ENCODE measurements at places on chromosomes 2 and 18. TPM values are rescaled to one million over a fixed set of nuclear protein-coding genes. Genes with fewer than 3 reads are reported as not detected.
A peak's percentile ranks its signal among the peaks of the same experiment; 100 is the strongest.

Gene CXCR1
- total RNA-seq = not detected

Gene CERKL
- total RNA-seq = 0.11 TPM

Gene SERPINB10
- 1.7 TPM for total RNA-seq

Gene SLC19A3
- not detected for total RNA-seq

Gene FAM237A
- not detected for total RNA-seq

Gene CIAO1
- 86.9 TPM for total RNA-seq

Gene SLC9A2
- 0.03 TPM for total RNA-seq

Gene CD302
- total RNA-seq = 16.4 TPM

Gene SMYD1
- total RNA-seq = not detected

Gene ITGB6
- total RNA-seq = not detected

GRCh38 chr18:39449566-39449965, 1884.0 kb upstream of the CELF4 start:
- DNase-seq = no peak

DNA sequence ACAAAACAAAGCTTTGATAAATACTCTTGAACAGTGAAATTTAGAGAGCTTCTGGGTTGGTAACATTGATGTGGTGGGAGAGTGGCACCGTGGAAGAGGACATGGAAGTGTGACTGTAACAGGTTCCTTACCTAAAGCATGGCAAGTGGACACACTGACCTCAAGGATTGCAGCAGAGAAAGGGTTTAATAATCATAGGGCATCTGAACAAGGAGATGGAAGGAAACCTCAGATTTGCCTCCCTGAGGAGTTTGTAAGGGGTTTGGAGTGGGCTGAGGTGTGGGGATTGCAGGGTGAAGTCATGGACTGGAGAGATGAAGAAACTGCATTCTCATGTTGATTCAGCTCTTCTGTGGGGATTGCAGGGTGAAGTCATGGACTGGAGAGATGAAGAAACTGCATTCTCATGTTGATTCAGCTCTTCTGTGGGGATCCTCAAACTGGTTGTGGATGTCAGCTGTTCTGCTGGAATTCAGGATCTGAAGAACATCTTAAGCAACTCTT, 83.8 kb upstream of the TLK1 start:
- DNase-seq = no peak

- no peak for DNase-seq
Measured at GRCh38 chr2:38430597-38431207, 53.6 kb upstream of the ATL2 start.

- DNase-seq = no peak
Measured at GRCh38 chr2:172093416-172094293, 8.3 kb downstream of the DLX1 start.

- DNase-seq = no peak
Measured at GRCh38 chr2:39375917-39376316, 61.2 kb downstream of the MAP4K3 start.

GRCh38 chr2:193935114-193935513, 1721.9 kb upstream of the SLC39A10 start:
- no peak for DNase-seq

- no peak for DNase-seq
Measured at GRCh38 chr18:41579185-41579584, 375.8 kb upstream of the PIK3C3 start.

GRCh38 chr2:210263841-210264240, 38.6 kb upstream of the ACADL start:
- no peak for DNase-seq

GRCh38 chr2:119922699-119923098, 90.2 kb upstream of the EPB41L5 start:
- no peak for DNase-seq

DNA sequence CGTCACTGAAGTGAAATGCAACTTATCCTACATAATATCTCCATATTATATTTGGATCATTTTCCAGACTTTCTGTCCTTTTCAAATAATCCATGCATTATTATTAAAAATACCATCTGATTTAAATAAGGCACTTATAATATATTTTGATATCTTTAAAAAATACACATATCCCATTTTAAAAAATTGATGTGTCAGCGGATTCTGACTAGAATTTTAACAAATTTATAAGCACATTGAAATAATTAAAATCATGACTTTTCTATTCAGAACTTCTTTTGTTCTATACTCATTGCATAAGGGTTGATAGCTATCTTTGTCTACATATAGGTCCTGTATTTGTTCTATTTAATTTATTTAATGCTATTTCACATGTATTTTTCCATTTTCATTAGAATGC, 199.0 kb upstream of the DSEL start:
- no peak for DNase-seq

- DNase-seq = no peak
Measured at GRCh38 chr18:12086249-12086648, 7.4 kb upstream of the ANKRD62 start.

DNA sequence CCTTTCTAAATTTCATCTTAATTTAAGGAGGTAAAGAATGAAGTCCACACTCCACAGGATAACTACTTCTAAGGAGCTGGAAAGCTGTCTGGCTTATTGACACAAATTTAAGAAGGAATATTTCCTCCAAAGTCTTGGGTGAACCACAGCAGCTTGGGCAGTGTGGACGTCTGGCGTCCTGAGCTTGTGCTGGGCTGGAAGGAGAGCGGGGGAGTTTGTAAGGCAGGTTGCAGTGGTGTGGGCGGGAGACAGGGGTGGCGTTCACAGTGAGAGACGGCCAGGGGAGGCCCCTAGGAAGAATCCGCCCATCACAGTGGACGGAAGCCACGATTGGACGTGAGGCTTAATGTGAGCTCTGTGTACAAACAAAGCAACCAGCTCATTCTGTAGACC, 25.7 kb downstream of the ADI1 start:
- DNase-seq = no peak

DNA sequence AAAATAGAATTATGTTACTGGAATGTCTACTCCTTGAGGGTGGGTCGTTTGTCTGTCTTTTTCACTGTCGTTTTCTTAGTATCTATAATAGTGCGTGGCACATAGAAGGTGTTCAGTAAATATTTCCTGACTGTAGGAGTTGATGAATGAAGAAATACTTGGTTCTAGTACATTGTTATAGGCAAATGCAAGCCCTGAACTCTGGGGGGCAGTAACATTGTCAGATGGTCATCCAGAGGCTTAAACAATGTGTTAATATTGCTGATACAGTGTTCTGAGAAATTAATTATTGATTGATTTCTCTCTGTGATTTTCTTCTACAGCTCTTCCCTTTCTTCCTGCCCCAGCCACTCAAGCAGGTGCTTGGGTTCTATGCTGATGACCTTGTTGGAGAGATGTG, 24.4 kb upstream of the THOC1 start:
- no peak for DNase-seq

DNA sequence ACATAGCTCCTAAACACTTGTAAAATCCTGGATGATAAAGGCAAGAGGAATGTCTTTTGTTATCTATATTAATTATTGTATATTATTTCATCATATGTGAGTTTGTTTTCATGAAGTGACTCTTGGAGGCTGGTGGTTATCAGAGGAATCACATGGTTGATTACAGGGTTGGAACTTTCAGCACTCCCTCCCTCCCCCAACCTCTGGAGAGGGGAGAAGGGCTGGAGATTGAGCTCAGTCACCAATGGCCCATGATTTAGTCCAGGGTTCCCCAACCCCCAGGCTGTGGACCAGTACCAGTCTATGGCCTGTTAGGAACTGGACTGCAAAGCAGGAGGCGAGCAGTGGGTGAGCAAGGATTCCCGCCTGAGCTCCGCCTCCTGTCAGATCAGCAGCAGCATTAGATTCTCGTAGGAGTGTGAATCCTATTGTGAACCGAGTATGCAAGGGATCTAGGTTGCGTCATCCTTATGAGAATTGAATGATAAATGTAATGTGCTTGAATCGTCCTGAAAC, 37.7 kb downstream of the FBXO48 start:
- DNase-seq = no peak

DNA sequence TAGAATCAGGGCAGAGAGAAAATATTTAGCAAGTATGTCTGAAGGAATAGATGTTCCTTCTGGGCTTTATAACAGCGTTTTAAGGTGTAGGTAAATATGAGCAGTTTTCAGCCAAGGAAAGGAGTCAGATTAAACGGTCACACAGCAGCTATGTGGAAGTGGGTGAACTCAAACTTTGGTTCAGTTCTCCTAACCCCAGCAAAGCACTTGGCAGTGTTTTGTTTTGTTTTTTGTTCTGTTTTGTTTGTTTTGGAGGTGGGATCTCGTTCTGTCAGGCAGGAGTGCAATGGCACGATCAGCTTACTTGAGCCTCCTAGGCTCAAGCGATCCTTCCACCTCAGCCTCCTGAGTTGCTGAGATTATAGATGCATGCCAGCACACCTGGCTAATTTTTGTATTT, 24.6 kb downstream of the TANC1 start:
- DNase-seq = no peak

GRCh38 chr18:58128381-58129374, 84.7 kb downstream of the NEDD4L start:
- no peak for DNase-seq

DNA sequence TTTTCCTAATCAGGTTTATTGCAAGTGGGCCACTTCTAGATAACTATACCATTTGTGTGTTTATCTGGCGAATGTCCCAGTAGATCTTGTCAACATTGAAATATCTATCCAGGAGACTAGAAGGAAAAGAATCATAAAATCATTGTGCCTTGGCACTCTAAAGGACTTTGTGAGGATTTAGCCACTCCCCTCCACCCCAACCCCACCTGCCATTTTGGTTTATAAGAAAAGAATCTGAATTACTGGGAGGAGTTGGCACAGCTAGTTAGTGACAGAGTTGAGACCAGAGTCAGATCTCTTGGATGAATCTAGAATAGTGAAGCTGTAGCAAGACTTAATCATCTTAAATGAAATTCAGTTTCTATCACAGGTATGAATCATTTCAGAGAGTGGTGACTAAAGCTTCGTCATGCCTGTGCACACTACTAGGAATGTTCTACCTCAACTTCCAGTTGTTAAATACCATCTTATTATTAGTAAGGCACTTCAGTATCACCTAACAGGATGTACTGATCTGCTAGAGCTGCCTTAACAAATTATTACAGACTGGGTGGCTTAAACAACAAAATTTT, 212.7 kb upstream of the SLC14A2 start:
- DNase-seq = no peak

- no peak for DNase-seq
Measured at GRCh38 chr2:47011264-47011663, 95.7 kb upstream of the MCFD2 start.

GRCh38 chr2:95575857-95576256, 15.9 kb upstream of the TRIM43 start:
- DNase-seq = no peak

DNA sequence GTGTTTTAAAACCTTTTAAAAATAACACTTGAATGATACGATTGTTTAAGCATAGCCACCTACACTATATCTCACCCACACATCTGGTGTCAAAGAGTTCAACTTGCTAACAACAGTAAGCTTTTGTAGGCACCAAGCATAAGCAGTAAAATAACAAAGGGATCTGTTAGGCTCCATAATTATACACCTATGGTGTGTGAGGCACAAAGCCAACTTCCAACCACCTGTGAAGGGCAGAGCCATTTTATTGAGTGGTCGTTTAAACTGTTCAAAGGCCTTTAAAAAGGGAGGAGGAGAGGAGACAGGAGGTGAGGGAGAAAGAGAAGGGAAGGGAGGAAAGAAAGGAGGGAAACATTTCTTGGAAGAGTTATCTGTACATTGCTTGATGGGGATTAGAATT, 27.9 kb downstream of the NEMP2 start:
- DNase-seq = no peak

GRCh38 chr2:230384986-230385385, 31.0 kb upstream of the SP100 start:
- no peak for DNase-seq

DNA sequence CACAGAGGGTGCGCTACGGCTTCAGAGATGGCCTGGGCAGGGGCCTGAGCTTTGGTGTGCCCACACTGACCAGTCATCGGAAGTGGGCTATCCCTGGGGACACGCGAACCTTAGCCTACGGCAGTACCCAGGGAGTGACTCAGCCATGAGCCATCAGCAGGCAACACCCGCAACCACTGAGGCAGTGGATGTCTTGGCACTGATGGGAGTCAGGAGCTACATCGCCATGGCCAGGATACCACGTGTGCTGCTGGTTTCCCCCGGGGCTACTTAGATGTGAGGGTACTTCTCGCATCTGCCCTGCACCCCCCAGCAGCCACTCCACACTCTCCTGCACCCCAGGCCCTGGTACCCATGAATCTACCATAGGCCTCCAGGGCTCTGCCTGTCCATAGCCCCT, 12.8 kb upstream of the HPCAL1 start:
- DNase-seq = peak; percentile 91

- DNase-seq = no peak
Measured at GRCh38 chr18:6722690-6723089, 6.8 kb upstream of the ARHGAP28 start.

DNA sequence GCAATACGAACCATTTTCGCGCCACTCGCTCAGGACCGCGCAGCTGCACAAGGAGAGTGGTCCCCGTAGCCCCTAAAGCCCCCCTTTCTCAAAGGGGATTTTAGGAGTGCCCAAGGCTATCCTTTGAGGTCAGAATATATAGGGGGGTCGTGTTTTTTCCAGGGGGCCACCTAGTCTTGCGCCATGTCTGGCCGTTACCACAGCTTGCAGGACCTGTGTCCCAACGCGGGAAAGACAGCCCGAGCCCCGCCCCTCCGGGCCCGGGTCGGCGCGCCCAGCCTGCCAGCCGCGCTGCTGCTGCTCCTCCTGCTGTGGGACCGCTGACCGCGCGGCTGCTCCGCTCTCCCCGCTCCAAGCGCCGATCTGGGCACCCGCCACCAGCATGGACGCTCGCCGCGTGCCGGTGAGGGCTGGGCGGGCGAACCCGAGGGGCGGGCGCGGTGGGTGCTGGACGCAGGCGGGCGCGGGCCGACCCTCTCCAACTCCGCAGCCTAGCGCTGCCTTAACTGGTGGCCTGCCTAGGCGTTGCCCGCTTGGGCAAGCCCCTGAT, at the start of gene CDCA7:
CDCA7 (plus strand) TSS at position 291 of the 550 bp plus-strand sequence; CDS start at position 383, 92 bp downstream.
- peak; percentile 92 for DNase-seq

DNA sequence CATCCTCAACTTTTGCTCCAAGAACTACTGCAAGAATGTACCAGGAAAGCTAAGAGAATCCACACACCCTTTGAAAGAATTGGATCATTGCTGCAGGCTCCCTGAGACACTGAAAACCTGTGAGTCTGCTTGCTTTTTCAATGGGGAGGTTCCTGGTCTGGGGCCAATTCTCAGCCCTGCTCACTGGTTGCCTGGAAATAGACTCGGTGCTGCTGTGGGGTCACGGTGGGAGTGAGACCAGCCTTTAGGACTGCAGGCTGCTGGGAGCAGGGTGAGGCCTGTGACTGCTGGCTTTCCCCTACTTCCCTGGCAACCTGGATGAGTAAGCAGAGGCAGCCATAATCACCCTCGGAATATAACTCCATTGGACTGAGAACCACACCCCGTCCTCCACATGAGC, 569.3 kb downstream of the DPP10 start:
- no peak for DNase-seq

- DNase-seq = no peak
Measured at GRCh38 chr2:10359731-10360329, 57.1 kb downstream of the HPCAL1 start.

DNA sequence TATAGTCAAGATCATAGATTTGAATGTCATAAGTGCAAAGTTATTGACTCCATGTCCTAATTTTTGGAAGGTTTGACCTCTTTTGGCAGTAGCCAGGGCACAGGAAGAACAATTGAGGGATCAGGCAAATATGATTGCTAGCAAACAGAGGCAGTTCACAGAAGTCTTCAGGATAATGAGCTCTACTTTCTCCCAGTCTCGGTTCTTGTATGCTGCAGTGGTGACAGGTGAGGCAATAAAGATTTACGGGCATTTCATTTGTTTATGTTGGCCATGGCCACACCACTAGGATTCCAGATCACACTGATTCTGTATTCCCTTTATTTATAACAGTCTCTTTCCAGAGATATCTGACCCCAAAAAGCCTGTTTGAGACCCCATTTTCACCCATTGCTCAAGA, 137.5 kb downstream of the UBR3 start:
- no peak for DNase-seq
